ENCODE measurements at places on chromosomes 1 and 21.

DNA sequence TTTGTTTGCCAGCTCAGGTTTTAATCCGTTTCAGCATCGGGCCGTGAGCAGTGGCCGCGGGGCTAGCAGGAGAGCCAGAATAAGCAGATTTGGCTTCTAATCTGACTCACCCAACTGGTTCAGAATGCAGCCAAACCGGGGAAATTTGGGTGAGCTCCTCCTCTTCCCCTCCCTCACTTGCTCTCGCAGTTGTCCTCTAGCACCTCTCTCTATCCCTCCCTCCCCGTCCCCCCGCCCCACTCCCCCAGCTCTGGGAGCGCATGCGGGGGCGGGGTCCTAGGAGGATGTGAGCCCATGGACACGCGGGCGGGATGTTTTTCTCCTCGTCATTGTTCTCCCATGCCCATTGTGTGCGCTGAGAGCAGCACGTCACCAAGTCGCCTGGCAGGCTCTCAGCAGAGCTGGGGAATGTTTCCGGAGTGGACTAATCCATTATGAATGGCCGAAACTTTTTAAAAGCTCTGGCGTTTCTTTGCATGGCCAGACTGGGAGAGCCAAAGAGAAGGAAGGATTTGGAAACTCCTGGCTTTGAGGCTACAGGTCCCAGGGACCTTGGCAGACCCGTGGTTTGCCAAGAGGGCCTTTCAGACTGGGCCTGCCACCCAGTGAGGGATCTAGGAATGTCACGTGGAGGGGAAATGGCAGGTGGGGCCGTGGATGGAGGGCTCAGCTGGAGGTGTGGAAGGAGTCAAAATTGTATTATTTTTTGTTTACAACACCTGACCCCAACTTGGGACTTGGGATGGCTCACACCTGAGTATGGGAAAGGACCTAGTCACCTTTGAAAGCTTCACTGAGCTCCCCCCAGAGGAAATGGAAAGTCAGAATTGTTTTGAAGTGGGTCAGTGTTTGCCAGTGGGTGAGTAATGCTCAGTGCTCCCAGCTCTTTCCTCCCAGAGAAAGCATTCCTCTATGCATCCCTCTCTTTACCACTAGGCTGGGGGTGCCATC is 39.2 kb downstream of the CDK18 start:
- peak; percentile 83 for DNase-seq

DNA sequence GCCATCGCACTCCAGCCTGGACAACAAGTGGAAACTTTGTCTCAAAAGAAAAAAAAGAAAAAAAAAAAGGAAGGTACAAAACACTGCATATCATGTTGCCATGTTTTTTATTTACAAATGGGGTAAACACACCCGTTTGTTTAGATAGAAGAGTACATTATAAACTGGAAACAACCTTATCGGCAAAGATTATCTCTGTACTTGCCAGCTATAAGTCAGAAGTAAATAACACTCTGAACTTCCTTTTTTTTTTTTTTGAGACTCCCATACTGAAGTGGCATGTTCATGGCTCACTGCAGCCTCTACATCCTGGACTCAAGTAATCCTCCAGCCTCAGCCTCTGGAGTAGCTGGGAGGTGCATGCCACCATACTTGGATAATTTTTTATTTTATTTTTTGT is 21.9 kb downstream of the USP48 start:
- DNase-seq, result no peak

GRCh38 chr1:100502052-100502792 is 35.7 kb upstream of the GPR88 start:
- DNase-seq, result no peak

DNA sequence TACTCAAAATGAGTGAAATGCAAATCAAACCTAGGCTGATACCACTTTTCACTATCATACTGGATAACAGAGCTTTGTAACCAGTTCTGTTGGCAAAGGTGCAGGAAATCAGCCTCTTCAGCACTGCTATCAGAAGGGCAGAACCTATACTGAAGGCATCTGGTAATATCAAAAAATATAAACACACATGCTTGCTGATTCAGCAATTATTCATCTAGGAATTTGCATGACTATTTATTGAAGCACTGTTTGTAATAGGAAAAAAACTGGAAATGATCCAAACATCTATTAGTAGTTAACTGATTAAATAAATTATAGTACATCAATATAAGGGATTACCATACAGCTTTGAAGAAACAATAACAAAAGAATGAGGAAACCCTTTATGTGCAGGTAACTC is 21.4 kb downstream of the ARHGAP29 start:
- no peak for DNase-seq

DNA sequence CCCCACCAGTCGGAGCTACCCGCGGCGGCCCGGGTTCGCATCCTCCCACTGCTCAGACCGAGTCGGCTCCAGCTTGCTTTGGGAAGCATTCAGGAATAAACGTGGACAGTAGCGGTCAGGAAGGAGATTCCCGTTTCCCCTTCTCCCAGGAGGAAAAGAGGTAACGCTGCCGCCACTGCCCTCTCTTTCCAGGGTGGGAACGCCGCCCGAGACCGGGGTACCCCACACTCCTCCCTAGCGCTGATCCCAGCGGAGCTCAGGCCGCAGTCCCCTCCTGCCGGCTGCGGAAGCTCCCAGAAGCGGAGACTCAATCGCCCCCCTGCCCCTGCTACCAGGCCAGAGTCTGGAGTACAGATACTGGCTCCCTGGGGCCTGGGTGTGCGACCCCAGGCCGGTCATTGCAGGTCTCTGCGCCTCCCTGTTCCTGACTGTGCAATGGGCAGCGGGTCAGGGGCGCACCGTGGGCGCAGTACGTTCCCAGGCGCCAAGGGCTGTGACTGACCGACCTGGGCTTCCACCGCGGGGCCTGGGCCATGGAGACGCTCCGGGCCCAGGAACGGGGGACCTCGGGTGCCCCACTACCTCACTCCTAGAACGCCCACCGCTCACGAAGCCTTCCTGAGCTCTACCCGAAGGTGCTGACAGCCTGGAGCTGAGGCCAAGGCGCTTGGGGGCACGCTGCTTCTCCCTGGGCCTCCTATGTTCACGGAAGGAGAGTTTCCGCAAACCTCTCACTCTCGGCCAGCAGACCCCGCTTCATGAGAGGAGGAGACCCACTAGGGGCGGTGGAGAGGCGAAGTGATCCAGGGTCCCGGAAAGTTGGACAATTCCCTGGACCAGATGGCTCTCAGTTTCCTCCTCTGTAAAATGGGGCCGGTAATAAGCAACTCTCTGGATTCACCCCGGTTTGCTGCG is 7.8 kb downstream of the DMRTA2 start:
- DNase-seq, result no peak

GRCh38 chr1:233983811-233984210 is 79.3 kb downstream of the SLC35F3 start:
- DNase-seq, result no peak

DNA sequence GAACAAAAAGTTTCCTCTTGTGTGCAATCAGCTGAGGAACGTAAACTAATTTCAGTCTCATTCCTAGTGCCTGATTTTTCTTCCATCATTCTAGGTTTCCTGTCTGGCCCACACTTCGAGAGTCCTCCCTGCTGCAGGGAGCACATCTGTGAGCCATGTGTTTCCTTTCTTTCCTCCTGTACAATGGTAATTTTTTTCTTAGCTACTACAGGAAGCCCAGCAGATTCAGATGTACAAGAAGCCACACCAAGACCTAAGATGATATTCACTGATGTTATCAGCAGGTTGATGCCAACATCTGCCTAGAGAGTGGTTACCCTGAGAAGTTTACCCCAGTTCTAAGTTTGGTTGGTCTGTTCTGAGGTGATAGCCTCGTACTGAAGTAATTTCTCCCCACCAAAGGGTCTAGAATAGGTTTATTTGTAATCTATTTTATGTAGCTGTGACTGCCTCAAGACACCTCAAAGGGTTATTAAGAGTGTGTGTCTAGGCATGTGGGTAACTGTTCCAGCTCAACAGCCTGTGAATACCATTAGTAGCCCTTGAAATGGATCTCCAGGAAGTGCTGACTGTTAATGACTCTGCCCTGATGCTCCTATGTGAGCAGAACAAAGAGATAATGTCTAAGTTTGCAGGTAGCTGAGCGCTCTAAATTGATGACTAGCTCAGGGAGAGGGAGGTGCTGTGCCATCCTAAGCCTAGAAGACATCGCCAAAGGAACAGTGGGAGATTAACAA is 31.7 kb upstream of the CLDN14 start:
- no peak for DNase-seq

- DNase-seq, result no peak
These were observed 9.5 kb downstream of the SORT1 start for GRCh38 chr1:109388208-109388711.

DNA sequence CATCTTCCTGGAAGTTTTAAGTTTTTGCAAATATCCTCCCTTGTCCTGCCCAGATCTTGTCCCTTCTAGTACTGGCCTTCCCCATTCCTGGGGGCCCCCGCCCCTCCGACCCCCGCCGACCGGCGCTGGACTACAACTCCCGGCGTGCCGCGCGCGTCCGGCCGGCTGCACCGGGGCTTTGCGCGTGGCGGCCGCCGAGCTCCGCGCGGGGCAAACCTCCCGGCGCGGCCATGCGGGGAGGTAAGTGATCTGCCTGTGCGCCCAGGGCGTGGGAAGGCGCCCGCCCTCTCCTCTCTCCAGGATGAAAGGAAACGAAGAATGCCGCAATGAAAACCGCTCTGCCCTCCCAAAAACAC is 3.2 kb upstream of the SAMD13 start:
- DNase-seq, result peak; percentile 67

DNA sequence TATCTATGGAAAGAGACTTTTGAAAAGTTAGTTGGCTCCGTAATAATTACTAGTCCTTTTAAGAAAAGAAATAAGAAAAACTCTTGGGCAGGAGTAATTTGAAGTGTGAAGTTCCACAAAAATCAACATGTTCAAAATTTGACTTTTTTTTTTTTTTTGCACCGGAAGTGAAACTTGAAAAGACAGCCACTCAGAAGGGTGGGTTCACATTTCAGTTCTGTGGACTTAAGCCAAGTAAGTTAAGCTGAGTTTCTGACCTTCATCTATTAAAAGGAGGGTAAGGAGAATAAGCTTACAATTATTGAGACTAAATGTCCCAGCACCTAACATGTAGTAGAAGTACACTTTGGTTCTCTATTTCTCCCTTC is 11.0 kb downstream of the RO60 start:
- no peak for DNase-seq

DNA sequence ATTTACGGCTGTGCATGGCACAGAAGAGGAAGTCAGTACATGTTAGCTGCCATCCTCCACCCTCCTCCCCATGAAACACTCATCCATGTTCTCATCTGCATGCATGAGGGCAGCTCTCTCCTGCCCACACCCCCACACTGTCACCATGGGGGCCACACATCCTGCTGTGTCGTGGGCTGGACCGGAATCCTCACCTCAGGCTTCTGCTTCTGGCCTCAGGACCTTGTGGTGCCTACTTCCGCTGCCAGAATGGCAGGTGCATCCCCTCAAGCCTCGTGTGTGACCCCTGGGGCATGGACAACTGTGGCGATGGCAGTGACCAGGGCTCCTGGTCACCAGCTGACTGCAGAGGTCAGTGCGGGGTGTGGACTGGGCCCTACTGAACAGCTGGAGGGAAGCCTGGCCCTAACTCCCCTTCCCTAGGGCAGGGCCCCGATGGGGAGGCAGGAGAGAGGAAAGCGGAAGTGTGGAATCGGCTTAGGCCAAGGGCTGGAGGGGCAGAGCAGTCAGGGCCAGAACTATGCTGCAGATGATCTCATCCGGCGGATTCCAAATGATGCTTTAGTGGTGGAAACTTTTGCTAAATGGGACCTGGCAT is 3.8 kb downstream of the LDLRAD2 start:
- DNase-seq, result no peak

- no peak for DNase-seq
These were observed 146.9 kb upstream of the C1orf174 start for GRCh38 chr1:4046836-4047461.

GRCh38 chr1:226882187-226882586 is 11.8 kb downstream of the PSEN2 start:
- no peak for DNase-seq

DNA sequence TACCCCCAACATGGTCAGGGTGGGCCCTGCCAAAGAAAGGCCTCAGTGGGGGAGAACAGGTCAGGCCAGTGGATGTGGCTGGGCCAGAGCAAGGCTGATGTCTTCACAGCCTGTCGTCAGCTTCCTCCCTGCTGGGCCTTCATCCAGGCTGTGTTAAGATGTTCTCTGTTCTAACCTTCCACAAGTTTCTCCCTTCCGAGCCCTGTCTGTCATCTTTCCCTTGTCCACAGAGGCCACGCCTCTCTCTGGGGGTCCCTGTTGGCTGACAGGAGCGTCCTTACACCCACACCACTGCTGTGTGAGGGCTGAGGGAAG is 36.2 kb downstream of the SIM2 start:
- DNase-seq, result no peak

GRCh38 chr1:109824349-109825115 is 60.8 kb upstream of the EPS8L3 start:
- DNase-seq, result no peak

DNA sequence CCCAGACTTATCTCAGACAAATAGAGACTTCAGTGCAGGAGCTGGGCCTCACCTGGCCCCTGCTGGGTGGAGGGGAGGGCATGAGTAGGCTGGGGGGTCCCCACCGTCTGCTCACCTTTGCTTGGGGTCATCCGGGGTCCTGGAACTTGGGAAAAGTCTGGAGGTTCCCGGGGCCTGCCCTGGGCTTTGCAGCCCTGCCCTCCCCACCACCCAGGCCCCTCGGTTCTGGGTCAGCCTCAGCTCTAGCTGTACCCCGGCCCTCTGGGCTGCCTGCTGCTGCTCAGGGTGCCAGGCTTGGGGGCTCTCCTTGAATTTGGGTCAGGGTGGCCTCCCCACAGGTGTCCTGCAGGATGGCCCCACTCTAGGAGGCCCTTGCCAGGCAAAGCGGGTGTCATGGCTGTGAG is 2.4 kb upstream of the TMEM52 start:
- no peak for DNase-seq

DNA sequence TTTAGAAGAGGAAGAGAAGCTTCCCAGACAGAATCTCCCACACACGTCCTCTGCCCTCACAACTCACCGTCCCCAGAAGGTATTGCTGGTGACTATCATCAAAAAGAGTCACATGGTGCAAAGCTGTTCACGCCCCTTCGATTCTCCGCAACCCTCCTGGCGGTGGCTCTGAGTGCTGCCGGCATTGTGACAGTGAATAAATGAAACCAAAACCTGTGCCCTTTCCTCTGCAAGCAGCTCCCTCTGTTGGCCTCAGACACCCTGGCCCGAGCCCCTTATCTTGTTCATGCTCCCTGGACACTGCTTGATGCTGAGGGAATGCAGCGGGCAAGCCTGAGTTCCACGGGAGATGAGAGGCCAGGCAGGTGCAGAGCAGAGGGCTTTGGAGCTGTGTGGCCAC is 510.3 kb downstream of the NPHP4 start:
- no peak for DNase-seq

DNA sequence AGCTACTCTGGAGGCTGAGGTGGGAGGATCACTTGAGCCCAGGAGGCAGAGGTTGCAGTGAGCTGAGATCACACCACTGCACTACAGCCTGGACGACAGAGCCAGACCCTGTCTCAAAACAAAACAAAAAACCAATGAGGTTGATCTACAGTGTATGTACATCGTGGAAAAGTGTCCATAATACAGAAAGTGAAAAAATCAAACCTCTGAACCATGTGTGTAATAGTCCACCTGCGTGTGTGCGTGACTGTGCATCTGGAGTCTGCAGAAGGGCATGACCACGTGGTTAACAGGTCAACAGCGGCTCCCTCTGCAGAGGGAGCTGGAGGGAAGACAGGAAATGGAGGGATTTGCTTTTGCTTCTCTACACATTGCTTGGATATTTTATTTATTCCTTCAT is 32.4 kb upstream of the ENO1 start:
- no peak for DNase-seq

- DNase-seq, result no peak
These were observed 133.6 kb upstream of the SLC45A1 start for GRCh38 chr1:8184301-8184700.
